ENCODE measurements at places on chromosomes 11 and 22.

DNA sequence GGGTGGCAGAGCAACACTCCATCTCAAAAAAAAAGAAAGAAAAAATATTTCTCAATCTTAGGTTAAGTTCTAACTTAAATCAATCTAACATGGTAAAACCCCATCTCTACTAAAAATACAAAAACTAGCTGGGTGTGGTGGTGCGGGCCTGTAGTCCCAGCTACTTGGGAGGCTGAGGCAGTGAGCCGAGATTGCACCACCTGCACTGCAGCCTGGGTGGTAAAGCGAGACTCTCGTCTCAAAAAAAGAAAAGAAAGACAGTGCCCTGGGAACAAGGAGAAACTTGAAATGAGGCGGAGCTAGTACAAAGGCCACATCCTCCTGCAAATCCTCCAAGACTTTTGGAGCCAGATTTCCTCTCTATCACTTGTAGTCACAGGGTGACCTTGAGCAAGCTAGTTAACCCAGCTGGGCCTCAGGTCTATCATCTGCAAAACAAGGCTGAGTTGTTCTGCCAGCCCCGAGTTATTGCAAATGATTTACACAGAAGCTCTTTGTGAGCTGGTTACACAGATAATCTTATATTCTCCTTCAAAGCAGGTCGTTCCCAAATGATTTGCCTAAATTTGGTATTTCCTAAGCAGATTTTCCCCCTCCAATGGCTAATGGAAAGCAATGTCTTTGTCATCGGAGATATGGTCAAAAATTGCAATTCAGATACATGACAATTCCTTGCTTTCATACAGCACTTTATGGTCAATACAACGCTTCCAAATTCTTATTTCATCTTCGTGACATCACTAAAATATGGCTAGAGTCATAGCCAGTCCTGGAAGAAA, 1.9 kb downstream of the ANKRD54 start:
- DNase-seq, result no peak

GRCh38 chr11:10844796-10845195, 13.1 kb downstream of the ZBED5 start:
- no peak for DNase-seq

- no peak for DNase-seq
Measured at GRCh38 chr11:34184505-34185015, 79.1 kb downstream of the NAT10 start.

DNA sequence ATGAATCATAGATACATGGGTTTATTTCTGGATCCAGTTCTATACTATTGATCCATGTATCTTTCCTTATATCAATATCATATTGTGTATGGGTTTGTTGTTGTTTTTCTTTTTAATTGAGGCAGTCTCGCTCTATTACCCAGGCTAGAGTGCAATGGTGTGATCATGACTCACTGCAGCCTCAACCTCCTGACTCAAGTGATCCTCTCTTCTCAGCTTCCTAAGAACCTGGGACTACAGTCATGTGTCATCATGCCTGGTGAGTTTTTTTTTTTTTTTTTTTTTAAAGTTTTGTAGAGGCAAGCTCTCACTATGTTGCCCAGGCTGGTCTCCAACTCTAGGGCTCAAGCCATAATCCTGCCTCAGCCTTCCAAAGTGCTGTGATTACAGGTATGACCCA, 1589.4 kb upstream of the TENM4 start:
- DNase-seq, result no peak

DNA sequence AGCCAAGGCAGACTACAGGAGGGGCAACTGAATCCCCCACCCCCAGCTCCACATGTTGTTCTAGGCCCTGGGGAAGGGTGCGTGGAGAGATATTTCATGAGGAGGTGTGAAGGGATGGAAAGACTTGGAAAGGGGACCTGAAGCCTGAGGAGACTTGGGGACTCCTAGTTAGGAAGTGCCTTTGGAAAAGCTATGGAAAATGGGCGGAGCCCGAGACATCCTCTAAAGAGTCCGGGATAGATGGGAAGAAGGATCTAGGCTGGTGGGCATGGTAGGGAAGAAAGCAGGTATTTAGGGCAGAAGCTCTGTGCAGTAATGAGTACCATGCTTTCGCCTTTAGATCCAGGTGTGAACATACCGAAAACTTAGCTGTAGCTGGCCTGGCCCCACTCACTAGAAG, 15.0 kb upstream of the CYP2R1 start:
- DNase-seq, result no peak

DNA sequence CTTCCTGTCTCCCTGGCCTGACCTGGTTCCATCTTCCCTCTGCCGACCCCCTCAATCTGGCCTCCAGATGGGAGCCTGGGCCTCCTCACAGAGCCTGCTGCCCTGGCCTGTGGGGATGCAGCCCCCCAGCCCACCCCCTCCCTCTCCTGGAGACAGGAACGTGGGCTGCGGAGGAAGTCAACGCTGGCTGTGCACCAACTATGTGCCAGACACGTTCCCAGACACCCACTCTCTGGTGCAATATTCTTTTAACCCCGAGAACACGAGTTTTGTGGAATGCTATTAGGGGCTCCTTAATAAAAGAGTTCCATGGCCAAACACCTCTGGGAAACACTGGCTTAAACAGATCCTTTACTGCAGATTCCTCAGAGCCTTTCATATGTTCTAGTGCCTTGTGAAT, 15.9 kb downstream of the WNT11 start:
- DNase-seq, result no peak

DNA sequence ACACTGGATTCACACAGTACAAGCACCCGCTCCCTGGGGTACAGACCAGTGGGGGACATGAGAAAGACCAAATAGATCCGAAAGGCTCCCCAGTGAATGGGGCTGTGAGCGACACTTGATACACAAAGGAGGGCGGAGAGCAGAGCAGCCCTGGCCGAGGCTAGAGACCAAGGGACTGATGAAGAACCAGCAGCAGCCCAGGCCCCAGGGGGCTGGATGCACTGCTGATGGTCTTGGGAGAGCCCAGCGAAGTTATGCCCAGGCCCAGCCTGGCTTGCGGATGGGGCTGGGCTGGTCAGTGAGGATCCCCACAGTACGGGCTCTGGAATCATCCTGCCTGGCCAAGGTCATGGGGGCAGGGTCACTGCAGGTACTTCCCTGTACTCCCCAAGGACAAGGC, 23.2 kb downstream of the ARHGAP1 start:
- DNase-seq, result no peak

- no peak for DNase-seq
Measured at GRCh38 chr11:19347911-19348310, 107.2 kb upstream of the E2F8 start.

DNA sequence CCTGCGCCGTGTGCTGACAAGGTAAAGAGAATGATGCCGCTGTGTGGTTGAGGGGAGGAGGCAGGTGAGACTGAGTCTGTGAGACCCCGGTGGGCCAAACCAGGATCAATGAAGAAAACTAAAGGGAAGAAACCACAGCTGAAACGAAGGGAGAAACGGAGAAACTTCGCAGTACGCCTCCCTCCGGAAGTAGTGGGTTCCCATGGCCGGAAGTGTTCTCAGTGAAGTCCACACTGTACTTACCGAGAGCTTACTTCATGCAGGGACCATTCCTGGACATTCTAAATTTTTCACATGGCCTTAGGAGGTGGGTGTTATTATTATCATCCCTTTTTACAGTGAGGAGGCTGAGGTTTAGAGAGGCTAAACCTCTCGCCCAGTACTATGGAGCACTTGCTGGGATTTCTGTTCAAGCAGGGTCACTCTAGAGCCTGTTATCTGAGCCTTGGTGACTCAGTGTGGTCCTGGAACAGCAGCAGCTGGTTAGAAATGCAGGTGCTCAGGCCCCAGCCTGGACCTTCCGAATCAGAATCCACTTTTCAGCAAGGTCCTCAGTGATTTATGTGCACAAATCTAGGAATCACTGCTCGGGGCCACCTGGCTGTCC, 17.9 kb downstream of the CD5 start:
- DNase-seq, result no peak

- DNase-seq, result no peak
Measured at GRCh38 chr11:84407091-84407490, 1120.9 kb upstream of the CCDC90B start.

GRCh38 chr11:116540645-116541304, 232.0 kb downstream of the BUD13 start:
- no peak for DNase-seq

DNA sequence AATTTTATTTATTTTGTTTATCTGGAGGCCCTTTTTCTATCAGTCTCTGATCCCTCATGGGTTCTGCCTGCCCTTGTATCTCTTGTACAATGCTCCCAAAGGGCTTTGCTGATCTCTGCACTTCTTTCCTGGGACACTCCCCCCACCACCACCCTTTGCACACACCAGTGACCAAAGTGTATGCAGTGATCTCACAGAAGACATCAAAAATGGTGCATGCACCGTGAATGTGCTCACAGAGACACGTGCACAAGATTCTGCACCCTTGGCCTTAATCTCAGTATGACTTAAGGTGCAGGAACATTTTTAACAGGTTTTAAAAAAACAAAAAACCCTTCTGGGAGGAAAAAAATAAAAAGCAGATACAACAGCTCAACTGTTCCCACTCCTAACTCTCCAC, 12.2 kb upstream of the ADSL start:
- no peak for DNase-seq

- no peak for DNase-seq
Measured at GRCh38 chr22:25013607-25014006, 61.1 kb downstream of the KIAA1671 start.
